ENCODE measurements at places on chromosomes 13 and 19.

DNA sequence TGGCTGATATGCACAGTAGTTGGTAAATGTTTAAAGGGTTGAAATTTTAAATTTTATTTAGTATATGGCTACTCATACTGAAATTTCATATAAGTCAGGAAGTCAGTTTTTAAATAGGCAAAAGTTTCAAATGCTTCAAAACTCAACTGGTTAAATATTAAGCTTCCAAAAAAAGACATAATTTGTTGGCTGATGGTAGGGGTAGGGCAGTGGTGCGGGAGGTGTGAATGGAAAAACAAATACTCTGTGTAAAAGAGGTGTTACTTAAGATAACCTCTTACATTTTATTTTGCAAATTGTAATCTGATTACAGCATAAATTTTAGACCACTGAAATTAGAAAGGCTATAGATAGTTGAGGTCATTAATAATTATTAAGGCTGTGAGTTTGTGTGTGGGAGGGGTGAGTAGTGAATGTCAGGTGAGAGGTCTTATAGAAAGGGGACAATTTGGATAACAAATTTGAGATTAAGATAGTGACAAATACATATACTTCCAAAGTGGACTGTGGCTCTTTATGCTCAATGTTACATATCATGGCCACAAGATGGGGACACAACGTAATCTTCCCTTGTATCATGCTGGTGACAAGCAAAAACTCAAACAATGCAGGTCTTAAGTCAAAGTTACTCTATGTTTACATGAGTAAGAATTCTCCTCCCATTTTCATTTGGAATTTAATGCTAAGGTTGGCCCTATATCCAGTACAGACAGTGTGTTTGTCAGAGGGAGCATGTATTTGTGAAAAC, 36.6 kb upstream of the OXGR1 start:
- DNase-seq: peak; percentile 18

- DNase-seq: no peak
Observed at GRCh38 chr13:25930653-25931052, 121.2 kb downstream of the SHISA2 start.

DNA sequence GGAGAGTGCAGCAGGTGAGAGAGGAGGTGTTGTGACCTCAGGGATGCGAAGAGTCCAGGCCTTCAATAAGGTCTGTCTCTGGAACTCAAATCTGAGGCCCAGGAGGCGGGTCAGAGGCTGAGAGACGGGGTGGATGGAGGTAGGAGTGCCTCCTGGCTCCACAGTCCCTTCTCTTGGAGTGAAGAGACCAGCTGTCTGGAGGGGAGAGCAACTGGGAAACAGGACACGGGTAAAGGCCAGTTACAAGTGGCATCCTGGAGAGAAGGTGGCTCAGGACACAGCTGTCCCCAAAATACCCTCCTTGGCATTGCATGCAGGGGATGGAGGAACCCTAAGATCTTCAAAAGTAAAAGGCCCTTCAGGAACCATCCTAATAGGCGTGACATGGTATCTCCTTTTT, 19.2 kb downstream of the PDE4A start:
- no peak for DNase-seq

DNA sequence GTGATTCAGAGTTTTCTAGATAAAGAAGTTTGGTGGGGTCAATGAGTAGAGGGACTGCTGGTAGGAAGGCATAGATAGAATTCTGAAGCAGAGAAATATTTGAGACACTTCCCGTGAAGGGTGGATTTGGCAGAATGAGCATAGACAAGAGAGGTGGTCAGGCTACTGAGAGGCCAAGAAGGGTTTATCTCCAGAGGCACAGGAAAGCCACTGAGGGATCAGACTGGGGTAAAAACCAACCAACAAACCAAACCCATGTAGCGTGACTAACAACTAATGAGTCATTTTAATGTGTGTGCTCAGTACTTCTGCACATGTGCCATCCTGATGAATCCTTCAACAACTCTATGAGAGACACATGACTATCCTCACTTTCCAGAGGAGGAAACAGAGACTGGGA, 60.0 kb upstream of the SERP2 start:
- no peak for DNase-seq

GRCh38 chr13:60094385-60095088, 69.2 kb downstream of the DIAPH3 start:
- no peak for DNase-seq

- DNase-seq: no peak
Observed at GRCh38 chr13:42048684-42049453, 421 bp downstream of the DGKH start.
